NCI-H2107 (cell line): ENCODE measurements at places on chromosomes 3 and 15.

DNA sequence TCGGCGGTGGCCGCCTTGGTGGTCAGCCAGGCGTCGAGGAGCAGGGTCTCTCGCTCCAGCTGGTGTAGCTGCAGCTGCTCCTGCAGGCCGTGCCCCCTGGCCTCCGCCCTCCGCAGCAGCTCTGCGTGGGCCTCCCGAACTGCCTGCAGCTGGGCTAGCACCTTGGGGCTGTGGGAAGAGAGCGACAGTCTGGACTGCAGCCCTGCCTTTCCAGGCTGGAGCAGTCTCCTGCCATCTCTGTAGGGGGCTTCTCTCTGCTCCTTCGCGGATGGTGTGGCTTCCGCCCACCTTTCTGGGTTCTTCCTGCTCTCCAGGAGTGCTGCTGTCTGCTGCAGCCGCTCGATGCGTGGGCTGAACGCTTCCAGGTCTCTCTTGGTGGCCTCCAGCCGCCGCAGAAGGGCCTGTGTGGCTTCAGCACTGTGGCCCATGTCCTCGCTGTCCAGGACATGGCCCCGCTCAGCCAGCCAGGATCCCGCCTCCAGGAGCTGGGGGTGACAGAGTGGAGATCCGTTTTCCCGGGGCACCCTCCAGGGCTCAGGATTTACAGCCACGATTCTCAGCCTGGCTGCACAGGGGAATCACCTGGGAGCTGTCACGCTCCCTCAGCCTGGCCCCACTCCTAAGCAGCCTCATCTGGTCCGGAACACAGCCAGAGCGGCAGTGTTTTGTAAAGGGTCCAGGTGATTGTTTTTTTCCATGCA lies 16.8 kb downstream of the PLA2G4B start:
- DNase-seq: no peak

- DNase-seq: no peak
Measured at GRCh38 chr3:53773611-53774368, 72.4 kb downstream of the CHDH start.

DNA sequence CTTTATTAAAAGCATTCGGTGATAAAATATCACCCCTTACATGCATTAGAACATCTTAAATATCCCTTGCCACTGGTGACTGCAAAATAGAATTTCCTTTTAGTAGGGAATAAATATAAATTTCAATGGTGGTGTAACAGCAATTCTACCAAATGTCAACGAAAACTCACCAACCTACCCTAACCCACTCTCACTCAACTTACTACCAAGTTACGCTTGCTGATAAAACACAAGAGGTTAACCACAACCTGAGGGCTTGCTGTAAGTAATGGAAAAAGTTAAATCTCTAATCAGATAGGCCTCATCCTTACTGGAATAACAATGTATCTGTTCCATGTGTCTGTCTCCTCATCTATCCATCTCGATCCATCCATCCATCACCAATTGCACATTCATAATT lies 274.7 kb downstream of the FOXP1 start:
- DNase-seq: no peak

- no peak for DNase-seq
Measured at GRCh38 chr15:70447928-70448698, 315.2 kb downstream of the UACA start.

- DNase-seq: no peak
Measured at GRCh38 chr3:64216274-64217147, 8.8 kb downstream of the PRICKLE2 start.

DNA sequence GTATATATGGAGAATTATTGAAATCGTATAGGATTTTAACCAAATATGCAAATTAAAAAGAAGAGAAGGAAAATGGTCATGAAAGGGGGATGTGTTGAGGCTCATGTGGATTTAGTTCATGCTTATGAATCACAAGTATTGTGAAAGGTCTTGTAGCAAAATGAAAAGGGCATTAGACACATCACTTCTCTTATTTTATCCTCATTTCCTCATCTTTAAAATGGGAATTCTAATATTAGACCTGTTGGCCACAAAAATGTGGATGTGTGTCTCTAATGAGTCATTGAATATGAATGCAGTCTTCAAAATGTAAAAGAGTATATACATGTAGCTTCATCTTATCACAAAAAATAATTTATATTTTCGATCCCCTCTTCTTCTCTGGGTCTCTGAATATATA lies 14.9 kb upstream of the ALCAM start:
- DNase-seq: no peak

- no peak for DNase-seq
Measured at GRCh38 chr3:34533451-34533850, 735.0 kb downstream of the PDCD6IP start.

GRCh38 chr15:86894269-86894668 lies 814.6 kb downstream of the AGBL1 start:
- DNase-seq: no peak

GRCh38 chr3:55490276-55490913 lies 3.3 kb upstream of the WNT5A start:
- no peak for DNase-seq
